GOT3 (cell line): ENCODE measurements at places on chromosomes 7 and 10.

GRCh38 chr10:52313256-52313932 is 687 bp upstream of the DKK1 start:
- no peak for DNase-seq

- DNase-seq, result no peak
Measured at GRCh38 chr10:24642921-24643678, 80.6 kb downstream of the ARHGAP21 start.

DNA sequence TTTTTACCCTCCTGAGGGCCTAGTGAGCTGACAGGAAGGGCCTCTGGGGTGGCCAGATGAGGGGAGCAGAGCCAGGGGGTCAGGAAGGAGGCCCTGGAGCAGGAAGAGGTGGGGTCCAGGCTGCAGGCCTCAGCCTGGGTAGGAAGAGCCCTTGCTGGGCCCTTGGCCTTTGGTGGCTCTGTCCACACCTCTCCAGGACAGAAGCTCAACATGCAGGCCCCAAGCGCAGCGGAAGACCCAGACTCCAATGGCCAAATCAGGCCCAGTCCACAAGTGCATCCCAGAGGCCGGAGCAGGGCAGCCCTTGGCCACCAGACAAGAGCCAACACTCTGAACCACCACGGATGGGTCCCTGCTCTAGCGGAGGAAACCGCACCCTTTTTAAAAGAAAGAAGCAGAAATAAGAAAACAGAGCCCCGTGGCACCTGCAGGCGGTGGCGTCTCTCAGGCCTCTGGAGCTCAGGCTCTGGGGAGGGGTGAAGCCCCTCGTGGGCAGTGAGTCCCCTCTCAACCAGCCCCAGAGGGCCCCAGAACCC is 52.8 kb downstream of the FOXL3 start:
- DNase-seq, result no peak

- no peak for DNase-seq
Measured at GRCh38 chr7:107453388-107453787, 16.5 kb upstream of the GPR22 start.

- DNase-seq, result no peak
Measured at GRCh38 chr7:27420702-27421101, 178.1 kb downstream of the EVX1 start.

- no peak for DNase-seq
Measured at GRCh38 chr7:155583636-155584035, 37.3 kb upstream of the CNPY1 start.

DNA sequence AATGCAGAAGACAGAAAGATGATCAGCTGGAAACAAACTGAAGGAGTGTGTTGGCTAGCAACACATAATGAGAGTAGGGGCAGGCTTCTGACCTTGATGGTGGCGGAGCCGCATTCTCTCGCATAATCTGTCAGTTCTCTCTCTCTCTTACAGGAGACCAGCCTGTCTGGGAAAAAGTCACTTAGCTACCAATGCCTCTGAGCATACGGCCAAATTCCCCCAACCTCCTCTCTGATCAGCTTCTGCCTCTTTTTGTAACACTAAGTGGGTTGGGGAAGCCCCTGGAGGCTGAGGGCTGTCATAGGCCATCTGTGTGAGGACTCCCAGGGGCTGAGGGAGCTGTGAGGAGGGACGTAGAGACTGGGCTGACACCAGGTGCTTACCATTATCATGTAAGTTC is 104.6 kb downstream of the HIPK2 start:
- DNase-seq, result no peak

- no peak for DNase-seq
Measured at GRCh38 chr10:81820418-81820817, 54.6 kb upstream of the NRG3 start.
